LHCN-M2 (cell line): ENCODE measurements at places on chromosomes 3 and 15. TPM values are rescaled to one million over a fixed set of nuclear protein-coding genes. Genes with fewer than 3 reads are reported as not detected.

Gene RYK
- total RNA-seq, result 54.3 and 57.3 TPM in 2 replicates

Gene GOLGA8H
- total RNA-seq, result 0.40 and 0.77 TPM in 2 replicates

Gene DGKG
- total RNA-seq, result 2.2 and 4.1 TPM in 2 replicates

Gene ANKUB1
- total RNA-seq, result 0.06 TPM in 1 of 2 replicates, not detected in the other

Gene MKRN2OS
- total RNA-seq, result not detected in 2 replicates

Gene MRPS25
- total RNA-seq, result 35.1 and 39.3 TPM in 2 replicates

DNA sequence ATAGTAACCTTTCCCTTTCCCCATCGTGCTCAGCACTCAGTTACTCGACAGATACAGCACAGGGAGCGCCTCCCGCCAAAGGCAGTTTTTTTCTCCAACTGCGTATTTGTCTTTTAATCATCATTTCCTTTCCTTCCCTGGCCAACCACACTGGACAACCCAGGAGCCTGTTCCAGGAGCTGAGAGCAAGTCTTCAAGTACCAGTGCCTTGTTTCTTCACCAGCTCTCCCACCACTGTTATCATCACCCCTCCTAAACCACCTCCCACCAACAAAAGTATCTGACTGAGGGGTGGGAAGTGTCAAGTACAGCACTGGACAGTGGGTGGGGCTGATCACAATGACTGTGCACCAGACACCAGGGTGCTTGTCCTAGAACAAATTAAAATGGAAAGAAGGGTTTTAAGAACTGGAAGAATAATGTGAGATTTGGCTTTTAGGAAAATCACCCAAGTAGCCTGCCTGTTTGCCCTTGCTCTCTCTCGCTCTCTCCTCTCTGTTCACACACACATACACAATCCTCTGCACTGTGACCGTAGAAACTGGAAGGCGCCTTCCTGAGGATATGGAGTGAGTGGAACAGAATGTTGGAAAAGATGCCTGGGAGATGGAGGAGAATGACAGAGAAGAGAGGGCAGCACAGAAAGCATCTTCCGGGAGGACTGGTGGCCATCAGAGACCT, 126.3 kb downstream of the TNIK start:
- DNase-seq, result no peak

- no peak for DNase-seq
Observed at GRCh38 chr15:69834761-69835160, 263.0 kb downstream of the TLE3 start.

- DNase-seq, result no peak
Observed at GRCh38 chr15:41510728-41511127, 2.9 kb downstream of the LTK start.

- no peak for DNase-seq
Observed at GRCh38 chr15:66298803-66299251, 5.5 kb downstream of the DIS3L start.

DNA sequence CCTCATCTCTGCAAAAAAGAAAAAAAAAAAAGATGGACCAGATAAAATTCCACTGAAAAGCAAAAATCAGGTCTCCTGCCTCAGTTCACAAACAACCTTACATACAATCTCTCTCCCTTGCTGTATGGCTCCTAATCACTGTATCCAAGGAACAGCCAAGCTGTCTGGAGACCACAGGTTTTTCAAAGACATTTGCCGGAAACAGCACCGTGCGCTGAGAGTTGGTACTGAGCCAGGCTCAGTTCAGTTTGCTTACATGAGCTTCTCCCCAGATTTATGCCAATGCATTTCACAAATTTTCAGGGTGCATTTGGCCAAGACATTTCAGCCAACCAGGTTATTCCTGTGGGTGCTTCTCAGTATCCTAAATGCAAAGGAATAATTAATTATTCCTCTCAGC, 4.1 kb downstream of the ACP3 start:
- DNase-seq, result no peak
